A549 treated with RU486 at 1 μM for 4 hours (cell line): ENCODE measurements at places on chromosomes 2 and 18. TPM values are rescaled to one million over a fixed set of nuclear protein-coding genes. Genes with fewer than 3 reads are reported as not detected.

TACR1 gene
- 0.14 to 0.57 TPM (median 0.17 TPM) in 5 replicates for total RNA-seq

IL1F10 gene
- total RNA-seq = not detected in 5 replicates

IKZF2 gene
- total RNA-seq = 0.06 to 0.72 TPM (median 0.12 TPM) in 5 replicates

ARHGEF33 gene
- total RNA-seq = 0.10 to 0.33 TPM (median 0.21 TPM) in 4 of 5 replicates, not detected in the other

MTIF2 gene
- 37.5 to 48.5 TPM (median 40.0 TPM) in 5 replicates for total RNA-seq

POTEI gene
- total RNA-seq = not detected in 5 replicates

PRPF40A gene
- 55.7 to 97.5 TPM (median 84.6 TPM) in 5 replicates for total RNA-seq

FNDC4 gene
- 2.1 to 5.5 TPM (median 4.2 TPM) in 5 replicates for total RNA-seq

EFHD1 gene
- total RNA-seq = 1.8 to 2.4 TPM (median 1.9 TPM) in 5 replicates

CXCR1 gene
- not detected in 5 replicates for total RNA-seq

LYG2 gene
- 0.17 TPM in 1 of 5 replicates, not detected in the others for total RNA-seq

UGT1A5 gene
- not detected in 5 replicates for total RNA-seq

ASTL gene
- not detected in 5 replicates for total RNA-seq

LINC00305 gene
- total RNA-seq = not detected in 5 replicates

FAHD2B gene
- 10.6 to 13.2 TPM (median 11.5 TPM) in 5 replicates for total RNA-seq

SERPINB7 gene
- 1.8 to 2.7 TPM (median 2.3 TPM) in 5 replicates for total RNA-seq

SFTPB gene
- total RNA-seq = 0.09 to 0.37 TPM (median 0.12 TPM) in 4 of 5 replicates, not detected in the other

CFAP65 gene
- total RNA-seq = 0.05 to 0.32 TPM (median 0.16 TPM) in 5 replicates

BCL2L11 gene
- 6.8 to 12.2 TPM (median 10.5 TPM) in 5 replicates for total RNA-seq

CHST9 gene
- 0.06 TPM in 1 of 5 replicates, not detected in the others for total RNA-seq

STON1 gene
- 0.30 to 0.50 TPM (median 0.44 TPM) in 5 replicates for total RNA-seq

DIPK1C gene
- total RNA-seq = not detected in 5 replicates

ACSL3 gene
- total RNA-seq = 83.9 to 141 TPM (median 117 TPM) in 5 replicates

UGT1A8 gene
- 0.06 to 0.13 TPM in 2 of 5 replicates, not detected in the others for total RNA-seq

ZDBF2 gene
- total RNA-seq = 0.59 to 1.6 TPM (median 1.3 TPM) in 5 replicates

FABP1 gene
- 0.74 TPM in 1 of 5 replicates, not detected in the others for total RNA-seq

GREB1L gene
- total RNA-seq = 0.95 to 2.5 TPM (median 2.3 TPM) in 5 replicates

TLX2 gene
- 0.22 to 0.45 TPM (median 0.34 TPM) in 5 replicates for total RNA-seq

LCT gene
- 0.03 to 0.07 TPM (median 0.05 TPM) in 3 of 5 replicates, not detected in the others for total RNA-seq
